ENCODE measurements at places on chromosomes 12 and 14. TPM values are rescaled to one million over a fixed set of nuclear protein-coding genes. Genes with fewer than 3 reads are reported as not detected.

Gene KRT75
- not detected for total RNA-seq

Gene GLT8D2
- 7.5 TPM for total RNA-seq

Gene MANSC1
- 30.1 TPM for total RNA-seq

Gene MYO1H
- total RNA-seq, result 0.20 TPM

Gene RNASE3
- 1.1 TPM for total RNA-seq

Gene HAL
- total RNA-seq, result 1.1 TPM

Gene SYT1
- total RNA-seq, result 1.5 TPM

Measured in left lung (tissue), 14 donors.